NCI-H1105 treated with DMSO at 0.1 percent for 48 hours (cell line): ENCODE measurements at places on chromosomes 7 and 10.

- peak; percentile 58 for DNase-seq
These were observed 9.5 kb downstream of the ANKRD1 start for GRCh38 chr10:90911133-90912051.

DNA sequence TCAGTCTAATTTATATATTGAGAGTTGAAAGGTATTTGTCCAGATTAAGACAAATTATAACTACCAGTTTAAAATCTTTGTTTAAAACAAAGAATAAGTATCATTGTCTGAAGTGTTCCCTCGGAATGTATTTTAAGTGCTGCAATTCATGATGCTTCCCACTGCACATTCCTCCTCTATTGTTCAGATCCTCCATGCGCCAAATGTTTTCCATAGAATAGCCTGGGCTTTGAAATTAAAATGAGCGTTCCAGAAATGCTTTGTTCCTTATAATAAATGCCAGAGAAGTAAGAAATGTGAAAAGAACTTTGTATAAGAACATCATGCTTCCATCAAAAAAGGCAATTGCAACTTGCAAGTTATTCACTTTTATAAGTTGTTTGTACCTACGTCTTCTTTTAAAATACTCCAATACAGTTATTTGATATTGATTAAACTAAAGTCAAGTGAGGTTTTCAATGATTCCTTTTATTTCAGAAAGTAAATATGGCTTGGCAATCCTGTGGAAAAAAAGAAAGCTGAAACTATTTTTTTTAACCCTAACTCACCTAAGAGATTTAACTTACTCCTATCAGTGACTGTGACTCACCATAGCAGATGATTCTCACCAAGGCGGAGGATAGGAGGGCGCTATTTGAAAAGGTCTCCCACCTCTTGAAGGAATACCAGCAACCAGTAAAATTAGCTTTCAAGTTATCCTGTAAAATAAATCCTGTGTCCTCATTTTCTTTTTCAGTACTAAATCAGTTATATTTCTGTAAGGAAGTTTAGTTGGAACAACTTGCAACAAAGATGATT, 85.8 kb downstream of the CTNNA3 start:
- DNase-seq, result no peak

- DNase-seq, result no peak
These were observed 30.7 kb downstream of the TECTB start for GRCh38 chr10:112313911-112314310.

- no peak for DNase-seq
These were observed 18.1 kb upstream of the PAXIP1 start for GRCh38 chr7:155020996-155021395.

GRCh38 chr7:138008588-138009349, 6.9 kb upstream of the CREB3L2 start:
- DNase-seq, result peak; percentile 71

DNA sequence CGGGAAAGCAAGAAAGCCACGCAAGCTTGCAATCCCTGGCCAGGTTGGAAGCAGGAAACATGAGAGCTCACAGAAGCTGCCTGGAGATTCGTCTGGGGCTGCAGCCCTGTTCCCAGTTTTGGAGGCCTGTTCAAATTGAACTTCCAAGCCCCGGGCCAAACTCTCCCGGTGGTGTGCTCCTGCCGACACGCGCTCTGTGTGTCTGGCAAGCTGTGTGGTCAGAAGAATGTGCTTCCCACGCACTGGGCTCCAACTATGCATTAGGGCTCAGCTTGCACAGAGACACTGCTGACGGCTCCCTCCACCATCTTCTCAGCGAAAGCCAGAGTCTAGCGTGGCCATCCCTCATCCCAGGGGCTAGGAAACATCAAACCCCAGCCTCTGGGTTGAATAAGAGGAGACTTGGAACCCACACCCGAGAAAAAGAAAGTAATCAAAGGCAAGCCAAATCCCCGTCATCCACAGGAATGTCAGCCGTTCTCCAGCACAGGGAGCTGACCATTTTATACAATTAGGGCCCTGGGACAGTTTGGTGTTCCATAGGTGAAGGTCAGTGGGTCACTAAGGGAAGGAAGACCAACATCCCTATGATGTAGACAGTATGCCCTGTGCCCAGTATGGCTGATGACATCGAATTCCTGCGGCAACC, 107.2 kb downstream of the FGFR2 start:
- no peak for DNase-seq
